ENCODE measurements at places on chromosomes 4 and X.

DNA sequence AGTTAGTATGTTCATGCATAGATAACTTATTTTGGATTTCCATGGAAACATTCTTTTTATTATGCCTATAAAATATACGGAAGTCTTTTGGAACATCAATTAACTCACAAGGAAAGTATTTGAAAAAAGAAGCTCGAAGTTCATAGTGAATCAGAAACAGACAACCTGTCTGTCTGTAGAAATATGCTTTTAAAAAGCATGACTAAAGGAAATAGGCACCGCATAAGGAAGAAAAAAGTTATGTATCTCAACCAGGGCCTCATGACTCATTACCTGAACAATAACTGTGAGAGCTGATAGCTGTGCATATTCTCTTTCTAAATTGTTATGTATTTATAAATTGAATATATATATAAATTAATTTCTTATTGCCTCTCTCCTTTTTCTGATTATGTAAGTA, 324.1 kb downstream of the TLL1 start:
- DNase-seq = no peak

GRCh38 chr4:67697860-67698687, 2.9 kb downstream of the UBA6 start:
- no peak for DNase-seq

GRCh38 chrX:31836479-31836878, 764.6 kb upstream of the FTHL17 start:
- DNase-seq = no peak

GRCh38 chr4:169119536-169119935, 109.5 kb upstream of the CBR4 start:
- DNase-seq = no peak

GRCh38 chrX:69618803-69619202, 2.9 kb downstream of the EDA start:
- DNase-seq = no peak

DNA sequence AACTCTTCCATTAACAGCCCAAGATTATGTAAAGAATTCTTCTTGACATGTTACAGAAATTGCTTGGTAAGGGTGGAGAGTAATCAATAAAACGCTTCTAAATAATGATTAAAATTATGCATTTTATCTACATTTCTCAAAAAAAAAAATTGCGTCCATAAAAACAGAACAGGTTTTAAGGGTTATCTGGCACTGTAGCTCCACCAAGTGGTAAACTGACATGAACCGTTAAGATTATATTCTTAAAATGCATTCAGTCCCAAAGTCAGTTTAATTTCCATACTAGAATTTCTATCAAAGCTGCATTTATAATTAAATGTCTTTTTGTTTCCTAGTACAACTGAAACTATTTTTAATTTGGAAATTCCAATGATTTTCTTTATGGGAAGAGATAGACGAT, 214.0 kb upstream of the UGT8 start:
- no peak for DNase-seq

GRCh38 chr4:175657571-175657970, 154.5 kb downstream of the GPM6A start:
- DNase-seq = no peak

DNA sequence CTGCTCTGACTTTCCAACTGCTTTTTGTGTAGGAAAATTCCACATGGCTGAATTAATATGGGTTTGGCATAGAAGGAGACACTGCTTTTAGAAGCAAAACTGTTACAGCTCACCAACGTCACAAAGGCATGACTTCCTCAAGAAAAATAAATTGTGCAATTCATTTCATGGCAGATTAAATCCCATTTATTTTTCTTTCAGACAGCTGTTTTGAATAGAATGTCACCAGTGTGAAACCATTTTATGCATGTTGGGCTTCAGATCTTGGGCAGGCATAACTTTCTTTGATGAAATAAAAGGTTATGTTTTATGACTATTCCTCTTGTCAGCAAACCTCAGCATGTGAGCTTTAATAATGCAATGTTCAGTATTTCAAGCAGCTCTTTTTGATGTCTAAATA, 542.8 kb downstream of the GALNTL6 start:
- DNase-seq = no peak
